ENCODE measurements at places on chromosomes 4 and X.
A peak's percentile ranks its signal among the peaks of the same experiment; 100 is the strongest.

- no peak for DNase-seq
These were observed 93.8 kb downstream of the DHRSX start for GRCh38 chrX:2406891-2407518.

DNA sequence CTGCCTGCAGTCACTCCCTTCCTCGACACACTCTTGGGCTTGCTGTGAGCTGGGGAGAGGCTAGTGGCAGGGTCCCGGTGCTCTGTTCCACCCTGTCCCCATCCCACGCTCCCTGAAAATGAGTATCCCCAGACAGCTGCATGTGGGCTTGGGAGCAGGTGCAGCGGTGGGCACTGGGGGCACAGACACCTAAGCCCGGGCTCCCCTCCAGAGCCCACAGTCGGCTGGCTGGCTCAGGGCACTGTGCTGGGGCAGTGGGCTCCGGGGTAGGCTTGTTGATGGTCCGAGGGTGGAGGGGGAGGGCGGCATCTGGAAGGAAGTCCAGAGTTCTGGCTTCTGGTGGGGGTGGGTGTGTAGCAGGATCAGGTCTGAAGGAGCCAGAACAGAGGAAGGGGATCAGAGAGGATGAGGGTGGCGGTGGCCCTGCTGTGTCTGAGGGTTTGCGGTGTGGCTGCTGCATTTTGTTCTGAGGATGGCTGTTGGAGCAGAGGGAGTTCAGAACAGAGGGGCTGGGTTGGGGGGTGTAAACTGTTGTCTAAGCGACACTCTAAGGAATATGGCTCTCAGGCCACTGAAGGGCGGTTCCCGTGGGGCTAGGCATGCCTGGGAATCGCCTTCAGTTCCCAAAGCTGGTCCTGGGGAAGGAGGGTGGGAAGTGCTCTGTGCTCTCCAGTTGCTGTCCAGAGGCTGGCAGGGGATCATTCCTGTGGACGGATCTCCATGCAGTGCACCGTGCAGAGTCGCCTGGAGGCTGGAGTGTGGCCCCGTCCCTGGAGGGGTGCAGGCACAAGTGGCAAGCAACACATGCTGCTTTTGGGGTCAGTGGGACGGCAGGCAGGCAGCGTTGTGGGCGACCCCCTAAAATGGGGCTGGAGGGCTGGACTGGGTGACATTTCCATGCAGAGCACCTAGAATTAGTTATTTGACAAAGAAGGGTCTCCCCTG, 114.0 kb downstream of the SORCS2 start:
- no peak for DNase-seq

- no peak for DNase-seq
These were observed 7.4 kb downstream of the ZRSR2 start for GRCh38 chrX:15797707-15798106.

DNA sequence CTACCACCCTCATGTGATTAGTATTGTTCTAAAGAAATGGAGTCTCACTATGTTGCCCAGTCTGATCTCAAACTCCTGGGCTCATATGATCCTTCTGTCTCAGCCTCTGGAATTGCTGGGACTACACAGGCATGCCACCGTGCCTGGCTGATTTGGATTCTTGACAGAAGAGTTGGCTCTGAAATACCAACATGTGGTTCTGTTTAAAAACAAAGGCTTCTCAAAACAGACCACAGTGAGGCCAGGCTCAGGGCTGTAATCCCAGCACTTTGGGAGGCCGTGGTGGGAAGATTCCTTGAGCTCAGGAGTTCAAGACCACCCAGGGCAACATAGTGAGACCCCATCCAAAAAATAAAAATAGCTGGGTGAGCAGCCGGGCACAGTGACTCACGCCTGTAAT, 126.7 kb downstream of the DHRSX start:
- no peak for DNase-seq

- no peak for DNase-seq
These were observed 66.8 kb upstream of the NKX1-1 start for GRCh38 chr4:1472911-1473518.

GRCh38 chrX:72307646-72308051, 1.9 kb upstream of the CITED1 start:
- no peak for DNase-seq

DNA sequence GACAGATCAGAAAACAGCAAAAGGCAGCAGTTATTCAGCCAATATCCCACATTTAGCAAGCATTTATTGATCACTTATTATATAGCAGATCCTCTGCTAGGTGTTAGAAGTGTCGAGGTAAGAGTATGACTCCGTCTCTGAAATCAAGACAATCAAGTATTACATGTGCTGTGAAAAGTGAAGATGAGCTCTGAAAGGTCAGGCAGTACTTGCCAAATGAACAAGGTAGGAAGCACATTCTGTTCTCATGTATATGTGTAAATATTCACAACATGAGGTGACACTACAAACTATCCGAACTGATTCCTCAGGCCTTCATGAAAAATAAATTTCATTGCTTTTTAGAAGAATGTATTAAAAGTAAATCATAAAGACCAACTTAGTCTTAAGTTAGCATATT, 15.3 kb downstream of the ATP1B4 start:
- no peak for DNase-seq

GRCh38 chr4:126440297-126440696, 1125.5 kb downstream of the FAT4 start:
- DNase-seq = no peak

DNA sequence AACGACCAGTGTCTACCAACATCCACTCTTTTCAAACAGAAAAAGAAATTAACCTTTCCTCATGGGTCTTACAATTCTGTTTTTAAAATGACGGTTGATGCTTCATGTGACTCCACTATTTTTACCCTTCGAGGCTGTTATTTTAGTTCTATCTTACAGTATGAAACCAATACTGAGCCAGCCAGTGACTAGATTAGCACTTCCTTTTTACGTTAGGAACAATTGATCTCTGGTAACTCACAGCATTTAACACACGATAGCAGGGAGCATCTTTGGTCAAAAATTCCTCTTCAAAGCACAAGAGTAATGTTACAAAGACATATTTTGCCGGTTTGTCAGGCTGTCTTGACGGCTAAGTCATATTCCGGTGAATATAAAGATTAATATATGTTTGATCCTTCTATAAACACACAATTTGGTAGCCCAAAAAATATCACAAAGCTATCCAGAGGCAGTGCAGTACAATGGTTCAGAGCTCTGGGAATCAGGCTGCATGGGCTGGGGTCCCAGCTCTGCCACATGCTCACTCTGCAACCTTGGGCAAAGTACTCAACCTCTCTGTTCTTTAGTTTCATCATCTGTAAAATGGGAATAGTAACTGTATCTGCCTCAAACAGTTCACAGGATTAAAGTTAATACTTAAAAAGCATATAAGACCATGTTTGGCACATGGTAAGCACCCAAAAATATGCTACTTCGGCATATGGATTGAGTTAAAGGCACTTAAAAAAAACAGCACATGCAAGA, 62.9 kb upstream of the TXK start:
- DNase-seq = no peak

DNA sequence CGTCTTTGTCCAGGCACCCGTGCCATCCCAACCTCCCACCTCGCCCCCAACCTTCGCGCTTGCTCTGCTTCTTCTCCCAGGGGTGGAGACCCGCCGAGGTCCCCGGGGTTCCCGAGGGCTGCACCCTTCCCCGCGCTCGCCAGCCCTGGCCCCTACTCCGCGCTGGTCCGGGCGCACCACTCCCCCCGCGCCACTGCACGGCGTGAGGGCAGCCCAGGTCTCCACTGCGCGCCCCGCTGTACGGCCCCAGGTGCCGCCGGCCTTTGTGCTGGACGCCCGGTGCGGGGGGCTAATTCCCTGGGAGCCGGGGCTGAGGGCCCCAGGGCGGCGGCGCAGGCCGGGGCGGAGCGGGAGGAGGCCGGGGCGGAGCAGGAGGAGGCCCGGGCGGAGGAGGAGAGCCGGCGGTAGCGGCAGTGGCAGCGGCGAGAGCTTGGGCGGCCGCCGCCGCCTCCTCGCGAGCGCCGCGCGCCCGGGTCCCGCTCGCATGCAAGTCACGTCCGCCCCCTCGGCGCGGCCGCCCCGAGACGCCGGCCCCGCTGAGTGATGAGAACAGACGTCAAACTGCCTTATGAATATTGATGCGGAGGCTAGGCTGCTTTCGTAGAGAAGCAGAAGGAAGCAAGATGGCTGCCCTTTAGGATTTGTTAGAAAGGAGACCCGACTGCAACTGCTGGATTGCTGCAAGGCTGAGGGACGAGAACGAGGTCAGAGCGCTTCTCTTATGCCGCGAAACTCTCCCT, at the start of gene TET2:
Gene TET2, plus strand, starts transcription at position 601 of the 740 bp plus-strand sequence. CDS start 87,067 bp downstream, outside the sequence.
- peak; percentile 69 for DNase-seq

GRCh38 chrX:19174401-19175025, 52.2 kb upstream of the ADGRG2 start:
- DNase-seq = no peak

GRCh38 chr4:7263166-7263565, 70.8 kb downstream of the SORCS2 start:
- DNase-seq = no peak

DNA sequence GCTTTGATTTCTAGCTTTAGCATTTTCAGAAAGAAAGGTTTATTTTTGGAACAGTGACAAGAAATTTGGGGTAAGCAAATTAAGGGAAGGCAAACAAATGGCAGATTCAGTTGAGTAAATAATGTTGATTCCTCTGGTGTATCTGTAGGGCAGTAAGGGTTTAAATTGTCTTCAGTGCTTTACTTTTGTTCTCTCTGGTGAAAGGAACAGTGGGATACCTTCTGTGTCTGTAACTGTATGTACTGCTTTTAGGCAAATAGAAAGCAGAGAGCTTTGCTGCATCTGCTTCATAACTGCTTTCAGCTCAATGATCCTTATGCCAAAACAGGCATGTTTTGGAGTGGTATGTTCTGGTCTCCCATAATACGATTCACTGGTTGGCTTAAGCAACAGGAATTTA, 932.1 kb upstream of the SLIT2 start:
- DNase-seq = no peak

DNA sequence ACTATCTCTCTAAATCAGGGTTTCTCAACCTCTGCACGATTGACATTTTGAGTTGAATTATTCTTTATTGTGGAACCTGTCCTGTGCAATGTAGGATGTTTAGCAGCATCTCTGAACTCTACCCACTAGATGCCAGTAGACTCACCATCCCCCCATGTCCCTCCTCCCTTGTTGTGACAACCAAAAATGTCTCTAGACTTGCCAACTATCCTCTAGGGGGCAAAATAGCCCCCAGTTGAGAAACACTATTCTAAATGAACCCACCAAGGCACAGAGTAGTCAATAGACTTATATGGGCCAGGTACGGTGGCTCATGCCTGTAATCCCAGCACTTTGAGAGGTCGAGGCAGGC, 49.1 kb upstream of the GAB1 start:
- DNase-seq = no peak

GRCh38 chr4:26206339-26206738, 114.5 kb upstream of the RBPJ start:
- DNase-seq = no peak

- DNase-seq = no peak
These were observed 519.5 kb downstream of the FGF13 start for GRCh38 chrX:138191998-138192397.

DNA sequence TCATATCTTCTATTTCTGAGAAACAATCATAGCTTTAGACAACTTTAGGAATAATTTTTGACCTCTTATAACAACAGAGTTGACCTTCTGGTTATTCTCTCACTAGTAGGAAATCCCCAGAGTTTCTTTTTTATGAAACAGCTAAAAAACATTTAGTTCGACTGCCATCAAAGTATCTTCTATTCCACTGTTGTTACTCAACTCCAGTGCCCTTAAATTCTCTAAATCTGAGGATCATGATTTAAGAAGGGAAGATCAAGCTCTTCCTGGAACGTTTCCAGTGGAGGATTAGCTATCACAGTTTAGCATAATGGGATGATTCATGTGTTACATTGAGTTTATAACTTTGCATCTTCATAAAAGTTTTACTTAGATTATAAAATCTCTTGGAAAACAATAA, 134.9 kb upstream of the VEGFC start:
- DNase-seq = no peak

DNA sequence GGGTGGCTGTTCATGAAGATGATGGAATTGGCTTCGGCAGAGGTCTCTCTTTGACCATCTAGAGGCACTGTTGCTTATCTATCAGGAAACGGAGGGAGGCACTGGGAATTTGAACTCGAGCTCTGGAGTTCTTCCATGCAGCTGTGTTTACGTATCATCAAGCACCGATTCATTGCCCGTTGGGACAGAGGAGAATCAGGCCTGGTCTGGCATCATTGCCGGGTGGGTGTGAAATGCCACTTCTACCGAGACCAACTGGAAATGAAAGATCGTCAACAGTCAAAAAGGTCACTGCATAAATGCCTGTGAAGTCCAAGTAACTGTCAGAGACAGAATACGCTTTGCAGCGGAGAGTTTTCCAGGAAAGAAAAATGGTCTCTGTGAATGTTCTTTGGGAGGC, 166.9 kb downstream of the ASMT start:
- DNase-seq = no peak

DNA sequence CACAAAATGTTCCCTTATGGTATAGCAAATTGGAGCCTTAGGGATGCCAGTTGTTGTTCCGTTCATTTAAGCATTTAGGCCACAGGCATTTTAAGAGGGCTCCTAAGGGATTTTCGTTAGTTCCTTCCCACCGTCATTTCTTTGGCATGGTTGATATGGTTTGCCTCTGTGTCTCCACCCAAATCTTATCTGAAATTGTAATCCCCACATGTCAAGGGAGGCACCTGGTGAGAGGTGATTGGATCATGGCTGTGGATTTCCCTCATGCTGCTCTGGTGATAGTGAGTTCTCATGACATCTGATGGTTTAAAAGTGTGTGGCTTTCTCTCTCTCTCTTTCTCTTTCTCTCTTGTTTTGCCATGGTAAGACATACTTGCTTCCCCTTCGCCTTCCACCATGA, 104.1 kb downstream of the ASB9 start:
- no peak for DNase-seq

- DNase-seq = no peak
These were observed 137.0 kb downstream of the AMMECR1 start for GRCh38 chrX:110180928-110181310.

- DNase-seq = no peak
These were observed 113.7 kb downstream of the BMP15 start for GRCh38 chrX:51024106-51024696.

GRCh38 chrX:133474574-133474973, 59.3 kb upstream of the GPC4 start:
- no peak for DNase-seq

DNA sequence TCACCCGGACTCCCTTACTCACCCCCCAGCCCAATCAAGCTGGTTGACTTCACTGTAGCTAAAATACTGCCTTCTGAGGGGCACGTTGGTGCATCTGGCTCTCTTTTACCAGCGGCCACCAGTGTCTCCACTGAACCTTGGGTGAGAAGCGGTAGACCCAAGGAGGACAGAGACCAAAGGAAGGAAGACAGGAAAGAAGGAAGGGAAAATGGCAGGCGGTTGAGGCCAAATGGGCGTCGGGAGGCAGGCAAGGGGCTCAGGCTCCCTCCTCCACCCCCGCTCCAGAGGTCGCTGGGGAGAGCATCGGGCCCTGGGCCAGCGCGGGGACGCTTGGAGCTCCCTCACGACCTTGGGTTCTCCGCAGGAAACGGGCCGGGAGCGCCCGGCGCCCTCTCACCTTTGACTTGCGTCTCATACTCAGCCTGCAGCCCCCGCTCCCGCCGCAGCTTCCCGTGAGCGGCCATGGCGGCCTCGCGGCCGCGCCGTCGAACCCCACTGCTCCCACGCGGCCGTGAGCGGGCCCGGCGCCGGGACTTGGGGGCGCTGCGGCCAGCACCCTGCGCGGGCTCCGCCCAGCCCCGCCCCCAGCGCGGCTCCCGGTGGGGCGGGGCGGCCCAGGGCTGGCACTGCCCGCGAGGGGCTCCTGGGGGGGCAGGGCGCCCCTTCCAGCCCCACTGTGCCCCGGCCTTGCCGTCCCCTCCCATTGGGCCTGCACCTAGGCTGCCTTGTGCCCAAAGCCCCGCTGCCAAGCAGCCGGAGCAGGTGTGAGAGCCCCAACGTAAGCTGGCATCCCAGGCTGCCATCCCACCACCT, at the start of gene ARHGAP4:
Gene ARHGAP4, minus strand, starts transcription at position 526 of the 813 bp plus-strand sequence. Its CDS starts 62 bp downstream, at position 464.
- no peak for DNase-seq
